ENCODE measurements at places on chromosomes 16 and 17.

DNA sequence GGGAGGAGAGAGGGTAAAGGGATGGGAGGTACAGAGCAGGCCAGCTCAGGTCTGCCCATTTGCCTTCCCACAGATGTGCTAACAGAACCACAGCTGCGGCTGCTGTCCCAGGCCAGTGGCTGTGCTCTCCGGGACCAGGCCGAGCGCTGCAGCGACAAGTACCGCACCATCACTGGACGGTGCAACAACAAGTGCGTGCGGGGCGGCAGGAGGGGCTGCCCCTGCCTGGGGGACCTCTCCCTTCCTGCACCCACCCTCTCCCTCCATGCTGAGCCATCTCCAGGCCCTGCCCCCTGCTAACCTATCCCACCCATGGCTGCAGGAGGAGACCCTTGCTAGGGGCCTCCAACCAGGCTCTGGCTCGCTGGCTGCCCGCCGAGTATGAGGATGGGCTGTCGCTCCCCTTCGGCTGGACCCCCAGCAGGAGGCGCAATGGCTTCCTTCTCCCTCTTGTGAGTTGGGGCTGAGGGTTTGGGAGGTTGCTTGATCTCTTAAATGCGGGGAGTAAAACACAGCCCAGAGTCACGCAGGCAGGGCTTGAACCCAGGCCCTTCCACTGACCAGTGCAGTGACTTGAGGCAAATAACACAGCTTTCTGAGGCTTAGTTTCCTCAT, 1.2 kb downstream of the EPX start:
- DNase-seq: no peak

GRCh38 chr17:46873941-46874645, 22.7 kb downstream of the WNT9B start:
- DNase-seq: no peak

GRCh38 chr17:37213927-37214326, 161.9 kb upstream of the C17orf78 start:
- no peak for DNase-seq

- no peak for DNase-seq
Measured at GRCh38 chr17:74163271-74163821, 40.1 kb upstream of the RPL38 start.

DNA sequence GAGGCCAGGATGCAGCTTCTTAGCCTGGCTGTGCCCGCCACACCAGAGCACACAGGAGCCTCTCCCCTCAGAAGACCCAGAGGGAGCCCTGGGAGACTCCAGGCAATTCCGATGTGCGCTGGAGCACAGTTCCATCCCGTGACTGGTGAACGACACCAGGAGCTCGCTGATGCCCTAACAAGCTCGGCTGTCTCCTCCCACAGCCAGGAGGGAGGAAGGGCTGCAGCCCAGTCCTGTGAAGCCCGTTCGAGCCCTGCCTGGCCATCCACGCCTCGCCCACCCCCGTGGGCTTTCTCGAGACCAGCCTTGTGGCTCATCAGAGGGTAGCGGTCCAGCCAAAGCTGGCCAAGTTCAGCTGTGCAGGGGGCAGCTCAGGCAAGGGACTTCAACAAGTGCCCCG, 21.8 kb upstream of the RASD1 start:
- DNase-seq: no peak

- no peak for DNase-seq
Measured at GRCh38 chr16:1335211-1335971, 1.9 kb downstream of the BAIAP3 start.

DNA sequence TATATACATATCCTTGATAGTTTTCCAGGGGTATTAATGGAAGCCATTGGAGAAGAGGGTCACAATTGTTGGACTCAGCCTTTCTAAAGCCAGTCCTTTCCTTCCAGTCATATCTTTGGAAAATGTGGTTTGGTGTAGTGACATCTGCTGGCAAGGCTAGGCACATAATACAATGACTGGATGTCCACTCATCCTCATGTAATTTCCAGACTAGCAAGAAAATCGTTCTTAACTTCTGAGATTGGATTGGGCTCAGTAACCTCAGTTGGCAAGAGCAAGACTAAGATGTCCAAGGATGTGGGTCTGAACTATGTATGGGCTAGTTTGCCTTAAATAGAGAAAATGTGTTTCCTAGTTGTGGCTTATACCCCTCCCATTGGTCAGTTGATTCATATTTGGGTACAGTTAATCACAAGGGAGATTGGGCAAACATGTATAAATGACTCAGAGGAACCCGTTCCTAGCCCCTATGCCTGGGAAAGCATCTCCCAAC, 8.7 kb upstream of the KAT7 start:
- DNase-seq: no peak

DNA sequence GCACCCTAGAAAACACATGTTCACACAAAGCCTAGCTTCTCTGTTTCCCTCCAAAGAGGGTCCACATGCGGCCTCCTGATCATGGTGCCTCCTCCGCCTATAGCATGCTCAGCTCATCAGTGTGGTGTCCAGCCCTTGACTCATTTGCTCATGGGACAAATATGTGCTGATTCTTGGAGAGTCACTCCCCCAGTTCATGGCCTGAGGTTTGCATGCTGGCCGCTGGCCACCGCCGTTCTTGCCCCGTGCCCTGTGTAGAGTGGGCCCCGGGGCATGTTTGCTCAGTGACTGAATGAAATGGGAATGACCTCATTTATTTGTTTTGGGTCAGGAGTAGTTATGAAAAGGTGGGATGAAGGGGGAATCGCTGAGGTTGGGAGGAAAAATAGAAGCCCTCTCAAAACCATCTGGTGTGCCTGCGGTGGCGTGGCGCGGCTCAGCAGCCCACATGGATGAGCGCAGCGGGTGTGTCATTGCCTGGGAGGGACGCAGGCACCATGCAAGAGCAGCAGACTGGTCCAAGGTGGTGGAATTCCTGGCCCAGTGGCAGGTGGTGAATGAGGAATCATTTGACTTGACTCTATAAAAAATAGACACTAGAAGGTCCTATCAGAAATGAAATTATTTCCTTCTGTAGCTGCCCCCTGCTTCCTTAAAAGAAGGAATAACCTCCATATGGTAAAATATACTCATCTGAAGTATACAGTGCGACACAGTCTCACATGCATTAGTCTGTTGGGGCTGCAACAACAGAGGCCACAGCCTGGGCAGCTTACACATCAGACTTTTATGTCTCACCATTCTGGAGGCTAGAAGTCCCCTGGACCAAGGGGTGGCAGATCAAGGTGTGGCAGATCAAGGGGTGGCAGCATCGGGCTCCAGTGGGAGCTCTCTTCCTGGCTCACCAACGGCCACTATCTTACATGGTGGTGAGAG, 31.7 kb downstream of the CRISPLD2 start:
- no peak for DNase-seq

DNA sequence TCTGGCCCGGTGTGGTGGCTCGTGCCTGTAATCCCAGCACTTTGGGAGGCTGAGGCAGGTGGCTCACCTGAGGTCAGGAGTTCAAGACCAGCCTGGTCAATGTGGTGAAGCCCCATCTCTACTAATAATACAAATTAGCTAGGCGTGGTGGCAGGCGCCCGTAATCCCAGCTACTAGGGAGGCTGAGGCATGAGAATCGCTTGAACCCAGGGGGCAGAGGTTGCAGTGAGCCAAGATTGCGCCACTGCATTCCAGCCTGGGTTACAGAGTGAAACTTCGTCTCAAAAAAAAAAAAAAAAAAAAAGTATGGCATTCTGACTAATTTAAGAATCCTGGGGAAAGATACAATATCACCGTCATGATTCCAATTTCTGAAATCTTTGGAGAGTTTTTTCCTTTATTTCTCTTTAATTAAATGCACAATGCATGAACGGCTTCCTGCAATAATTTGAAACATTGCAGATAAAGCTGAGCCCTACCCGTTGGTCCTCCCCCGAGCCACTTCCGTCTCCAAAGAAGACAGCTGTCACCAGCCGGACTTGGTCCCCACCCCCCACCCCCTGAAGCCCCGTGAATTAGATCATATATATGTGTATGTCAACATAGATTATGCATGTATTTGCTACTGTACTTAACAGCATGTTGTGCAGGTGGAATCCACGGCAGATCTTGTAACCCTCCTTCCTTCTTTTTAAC, 142.6 kb upstream of the PLCG2 start:
- DNase-seq: no peak

DNA sequence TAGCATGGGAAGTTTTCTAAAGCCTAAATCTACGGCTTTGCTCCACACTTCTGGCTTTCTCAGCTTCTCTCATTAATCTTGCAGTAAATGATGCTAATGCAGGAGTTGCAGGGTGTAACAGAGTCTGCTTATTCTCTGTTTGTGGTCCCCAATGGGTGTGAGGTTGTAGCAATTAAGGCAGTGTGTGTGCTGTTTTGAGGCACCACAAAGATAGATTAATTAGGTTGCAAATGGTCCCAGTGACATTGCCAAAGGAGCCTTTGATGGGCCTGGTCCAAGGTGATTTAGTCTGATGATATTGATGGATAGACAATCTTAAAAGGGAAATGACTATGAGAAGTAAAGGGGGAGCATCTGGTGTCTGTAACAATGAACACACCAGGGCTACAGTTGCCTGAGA, 1313.7 kb upstream of the CDH8 start:
- no peak for DNase-seq

GRCh38 chr16:46949241-46949892, 24.1 kb downstream of the DNAJA2 start:
- no peak for DNase-seq

- no peak for DNase-seq
Measured at GRCh38 chr17:78956254-78956653, 23.5 kb downstream of the LGALS3BP start.

GRCh38 chr17:39700148-39700987, 504 bp downstream of the ERBB2 start:
- no peak for DNase-seq

- DNase-seq: no peak
Measured at GRCh38 chr17:49511810-49512209, 16.7 kb downstream of the NGFR start.

- no peak for DNase-seq
Measured at GRCh38 chr16:6499413-6499812, 833.2 kb upstream of the RBFOX1 start.

- DNase-seq: no peak
Measured at GRCh38 chr17:78128551-78129350, at the start of gene TMC6. Gene TMC6 (minus strand): TSS chr17:78128755. CDS start chr17:78126832, 1,923 bp downstream.

DNA sequence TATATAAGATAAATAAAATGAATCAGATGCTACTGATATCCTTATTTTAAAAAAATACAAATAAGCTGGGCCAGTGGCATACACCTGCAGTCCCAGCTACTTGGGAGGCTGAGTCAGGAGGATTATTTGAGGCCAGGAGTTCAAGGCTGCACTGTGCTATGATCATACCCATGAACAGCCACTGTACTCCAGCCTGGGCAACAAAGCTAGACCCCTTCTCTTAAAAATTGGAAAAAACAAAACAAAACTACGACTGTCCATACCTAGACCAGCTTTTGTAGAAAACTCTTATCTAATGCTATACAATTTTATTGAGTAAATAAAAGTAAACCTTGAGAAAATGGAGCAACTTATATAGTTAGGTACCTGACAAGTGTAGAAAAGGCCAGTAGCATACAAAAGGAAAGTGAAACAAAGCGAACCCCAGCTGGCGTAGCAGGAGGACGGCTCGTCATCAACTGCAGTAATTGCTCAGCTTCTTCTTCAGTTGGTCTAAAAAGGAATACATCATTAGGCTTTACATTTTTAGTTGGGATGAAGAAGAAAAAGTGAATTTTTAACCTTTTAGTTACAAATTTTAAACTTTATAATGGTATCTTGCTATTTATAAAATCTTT, 23.6 kb downstream of the INTS2 start:
- no peak for DNase-seq

DNA sequence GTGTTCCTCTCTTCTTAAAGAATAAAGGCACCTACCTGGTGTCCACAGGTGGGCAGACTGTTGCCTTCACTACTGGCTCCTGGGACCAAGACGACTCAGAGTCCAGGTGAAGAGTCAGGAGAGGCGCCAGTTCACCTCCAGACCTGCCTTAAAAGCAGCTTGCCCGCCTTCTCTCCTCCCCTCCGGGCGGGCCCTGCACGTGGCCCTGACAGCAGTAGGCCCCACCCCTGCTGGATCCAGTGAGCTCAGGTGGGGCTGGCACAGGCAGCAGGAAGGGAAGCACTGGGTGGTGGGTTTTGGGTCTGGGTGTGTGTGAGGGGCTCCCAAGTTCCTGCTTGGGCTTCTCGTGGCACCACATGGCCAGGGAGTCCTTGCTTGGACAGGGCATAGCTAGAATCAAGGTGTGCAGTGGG, at the start of gene TNS4:
Gene TNS4, minus strand, starts transcription at position 125 of the 413 bp plus-strand sequence. CDS start 5,198 bp downstream, outside the sequence.
- DNase-seq: no peak

DNA sequence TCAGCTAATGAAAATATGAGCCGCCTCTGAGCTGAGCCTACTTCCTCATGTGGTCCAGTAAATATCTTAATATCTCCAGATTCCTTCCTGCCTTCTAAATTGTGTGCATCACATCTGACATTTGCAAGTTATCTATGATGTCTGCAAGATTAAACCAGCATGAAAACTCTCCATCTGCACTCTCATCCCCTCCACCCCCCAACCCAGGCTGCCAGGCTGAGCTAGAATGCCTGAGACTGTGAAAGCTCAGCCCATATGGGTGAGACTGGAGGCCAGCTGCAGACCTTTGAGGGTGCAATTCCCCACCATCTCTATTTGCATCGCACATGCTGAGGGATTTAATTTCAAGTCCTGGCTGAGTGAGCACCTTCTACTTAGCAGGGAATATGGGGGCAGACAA, 82.8 kb downstream of the ASIC2 start:
- no peak for DNase-seq

GRCh38 chr16:1932050-1933028, 10.7 kb downstream of the MSRB1 start:
- DNase-seq: no peak

- no peak for DNase-seq
Measured at GRCh38 chr17:70717042-70717441, 547.7 kb downstream of the KCNJ2 start.

DNA sequence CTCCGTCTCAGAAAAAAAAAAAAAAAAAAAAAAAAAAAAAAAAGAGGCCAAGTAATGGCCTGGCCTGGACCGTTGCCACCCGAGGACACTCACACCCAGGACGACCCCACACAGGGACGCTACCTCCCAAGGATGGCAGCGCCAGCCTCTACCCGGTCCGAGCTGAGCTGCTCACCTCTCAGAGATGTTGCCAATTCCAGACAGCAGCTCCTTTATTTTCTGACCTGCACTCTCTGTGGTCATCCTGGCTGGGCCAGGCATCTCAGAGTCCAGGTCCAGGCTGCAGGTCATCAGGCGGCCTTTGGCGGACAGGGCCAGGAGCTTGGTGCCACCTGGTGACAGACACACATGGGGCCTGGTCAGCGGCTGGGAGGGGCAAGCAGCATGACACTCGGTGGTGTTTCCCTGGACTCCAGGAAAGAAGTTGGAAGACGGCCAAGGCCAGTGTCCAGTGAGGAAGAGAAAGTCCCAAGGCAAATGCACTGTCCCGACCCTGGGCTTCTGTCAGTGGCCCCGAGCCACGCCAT, 3.1 kb downstream of the FAAP100 start:
- DNase-seq: no peak

- DNase-seq: no peak
Measured at GRCh38 chr17:17506181-17506741, 10.1 kb upstream of the RASD1 start.

- DNase-seq: no peak
Measured at GRCh38 chr16:31428279-31428597, at the start of gene COX6A2. Gene COX6A2 (minus strand): TSS chr16:31428360. CDS start chr16:31428325, 35 bp downstream.
